ENCODE measurements at places on chromosomes 2 and 18. TPM values are rescaled to one million over a fixed set of nuclear protein-coding genes. Genes with fewer than 3 reads are reported as not detected.

GRCh38 chr2:2166881-2167280 is 164.2 kb downstream of the MYT1L start:
- DNase-seq: no peak

DNA sequence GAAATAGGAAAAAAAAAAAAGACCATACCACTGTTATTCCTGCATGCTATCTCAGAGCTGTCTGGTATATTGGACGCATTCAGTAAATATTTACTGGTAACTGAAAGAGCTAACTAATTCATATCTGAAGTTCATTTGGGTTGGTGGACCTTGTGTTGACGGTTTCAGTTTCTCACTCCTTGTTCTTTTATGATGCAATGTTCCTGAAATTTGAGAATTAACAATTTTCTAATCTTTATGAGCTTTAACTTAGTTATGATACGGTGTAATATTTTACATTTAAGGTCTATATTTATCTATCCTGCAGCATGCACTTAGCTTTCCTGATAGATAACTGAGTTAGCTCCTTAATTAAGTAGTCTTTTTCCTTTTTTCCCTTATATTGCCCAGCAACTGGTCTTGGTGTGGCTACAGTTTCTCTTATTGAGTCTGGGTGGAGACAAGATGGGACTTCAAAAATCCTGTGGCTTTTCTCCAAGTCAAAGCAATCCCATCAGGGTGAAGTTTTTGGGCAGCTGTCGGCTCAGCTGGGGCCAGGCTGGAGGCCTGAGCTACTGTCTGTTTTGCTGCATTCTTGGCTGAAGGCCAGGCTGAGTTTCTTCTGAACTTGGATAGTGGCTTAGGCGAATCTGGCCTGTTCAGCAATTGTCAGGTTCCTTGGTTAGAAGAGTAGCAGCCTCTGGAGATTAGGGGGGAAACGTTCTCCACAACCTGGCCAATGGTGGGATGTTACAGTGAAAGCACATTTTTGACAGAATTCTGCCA is 78.4 kb upstream of the MEX3C start:
- DNase-seq: no peak

DNA sequence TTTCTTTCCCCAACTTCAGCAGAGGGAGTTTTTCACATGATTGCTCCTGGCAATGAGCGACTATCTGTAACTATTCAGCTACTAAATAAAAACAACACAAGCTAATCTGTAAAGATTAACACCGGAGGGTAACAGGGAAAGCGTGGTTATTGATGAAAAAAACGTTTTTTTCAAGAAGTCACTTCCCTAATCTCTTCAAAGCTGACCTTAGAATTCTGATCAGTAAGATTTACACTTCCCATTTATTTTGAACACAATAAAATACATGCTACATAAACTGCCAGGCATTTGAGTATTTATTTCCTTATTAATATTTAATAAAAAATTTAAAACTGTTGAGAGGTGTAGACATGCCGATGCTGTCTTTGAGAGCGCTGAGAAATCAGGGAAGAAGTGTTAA is 207.4 kb upstream of the HDAC4 start:
- no peak for DNase-seq

GRCh38 chr18:79377187-79377891 is 18.4 kb upstream of the NFATC1 start:
- no peak for DNase-seq

- no peak for DNase-seq
These were observed 131.3 kb upstream of the ACAA2 start for GRCh38 chr18:49944663-49945062.

- DNase-seq: no peak
These were observed 3.1 kb upstream of the GORASP2 start for GRCh38 chr2:170925923-170926322.

GRCh38 chr2:18149660-18150246 is 271.3 kb downstream of the KCNS3 start:
- DNase-seq: peak; percentile 3

- DNase-seq: no peak
These were observed 153.9 kb downstream of the TWIST2 start for GRCh38 chr2:239001794-239002193.

DNA sequence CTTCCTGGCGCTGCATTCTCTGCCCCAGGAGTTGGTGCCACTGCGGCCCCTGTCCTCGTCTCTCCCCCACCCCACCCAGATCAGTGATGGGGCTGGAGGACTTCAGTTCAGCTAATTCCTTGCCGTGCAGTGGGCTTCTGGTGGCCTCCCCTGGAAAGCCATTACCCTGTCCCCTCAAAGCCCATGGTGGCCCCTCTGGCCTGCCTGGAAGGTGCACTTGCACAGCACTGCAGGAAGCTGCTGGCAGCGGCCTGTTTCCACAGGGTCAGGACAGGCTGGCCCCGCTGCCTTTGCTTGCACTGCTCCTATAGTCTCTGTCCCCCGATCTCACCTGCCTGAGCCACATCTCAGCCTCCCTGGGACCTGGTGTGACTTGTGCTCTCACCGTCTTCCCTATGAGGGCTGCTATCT is 105.1 kb downstream of the USP40 start:
- DNase-seq: no peak

GRCh38 chr2:39772812-39773152 is 6.3 kb downstream of the THUMPD2 start:
- no peak for DNase-seq

- DNase-seq: no peak
These were observed 32.3 kb downstream of the FEZ2 start for GRCh38 chr2:36565712-36566111.

DNA sequence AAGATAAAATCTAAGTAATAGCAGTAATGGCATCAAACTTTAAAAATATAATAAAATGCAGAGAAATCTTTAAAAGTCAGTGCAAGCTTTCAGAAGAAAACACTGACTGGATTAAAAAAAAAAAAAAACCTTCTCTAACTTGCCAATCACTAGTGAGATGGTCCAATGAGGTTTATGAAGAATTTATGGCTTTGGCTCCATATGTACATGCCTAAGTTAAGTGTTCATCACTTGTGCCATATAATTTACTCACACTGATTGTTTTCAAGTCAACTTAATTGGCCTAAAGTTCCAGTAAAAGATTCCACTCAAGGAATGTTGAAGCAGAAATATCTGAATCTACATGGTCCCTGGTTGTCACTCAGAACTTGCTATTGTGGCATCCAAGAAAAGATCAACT is 40.7 kb upstream of the RAB27B start:
- no peak for DNase-seq

- peak; percentile 50 for DNase-seq
These were observed 238.2 kb upstream of the AGAP1 start for GRCh38 chr2:235255693-235256092.

DNA sequence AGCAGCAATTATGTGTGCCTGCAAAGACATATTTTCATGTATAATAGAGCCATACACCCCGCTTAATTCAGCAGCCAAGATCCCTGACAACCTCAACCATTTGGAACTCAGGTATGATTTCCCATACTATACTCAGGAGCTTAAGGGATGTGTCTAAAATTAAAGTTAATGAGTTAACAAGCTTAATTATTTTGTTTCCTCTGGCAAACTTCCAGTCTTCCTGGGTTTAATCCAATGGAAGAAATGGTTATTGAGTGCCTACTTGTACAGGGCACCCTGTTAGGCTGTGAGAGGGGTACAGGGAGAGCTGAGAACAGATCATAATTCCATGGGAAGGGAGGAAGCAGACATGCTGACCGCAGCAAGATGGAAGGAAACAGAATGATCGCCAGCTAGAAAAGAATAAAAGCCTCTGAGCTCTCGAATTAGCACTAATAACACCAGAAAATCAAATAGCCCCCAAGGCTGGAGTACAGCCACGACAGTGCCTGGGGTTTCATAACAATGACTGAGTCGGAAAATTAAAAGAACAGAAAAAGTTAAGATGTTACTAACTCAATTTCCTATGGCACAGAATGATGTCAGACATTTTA is 20.8 kb upstream of the CEP68 start:
- no peak for DNase-seq

DNA sequence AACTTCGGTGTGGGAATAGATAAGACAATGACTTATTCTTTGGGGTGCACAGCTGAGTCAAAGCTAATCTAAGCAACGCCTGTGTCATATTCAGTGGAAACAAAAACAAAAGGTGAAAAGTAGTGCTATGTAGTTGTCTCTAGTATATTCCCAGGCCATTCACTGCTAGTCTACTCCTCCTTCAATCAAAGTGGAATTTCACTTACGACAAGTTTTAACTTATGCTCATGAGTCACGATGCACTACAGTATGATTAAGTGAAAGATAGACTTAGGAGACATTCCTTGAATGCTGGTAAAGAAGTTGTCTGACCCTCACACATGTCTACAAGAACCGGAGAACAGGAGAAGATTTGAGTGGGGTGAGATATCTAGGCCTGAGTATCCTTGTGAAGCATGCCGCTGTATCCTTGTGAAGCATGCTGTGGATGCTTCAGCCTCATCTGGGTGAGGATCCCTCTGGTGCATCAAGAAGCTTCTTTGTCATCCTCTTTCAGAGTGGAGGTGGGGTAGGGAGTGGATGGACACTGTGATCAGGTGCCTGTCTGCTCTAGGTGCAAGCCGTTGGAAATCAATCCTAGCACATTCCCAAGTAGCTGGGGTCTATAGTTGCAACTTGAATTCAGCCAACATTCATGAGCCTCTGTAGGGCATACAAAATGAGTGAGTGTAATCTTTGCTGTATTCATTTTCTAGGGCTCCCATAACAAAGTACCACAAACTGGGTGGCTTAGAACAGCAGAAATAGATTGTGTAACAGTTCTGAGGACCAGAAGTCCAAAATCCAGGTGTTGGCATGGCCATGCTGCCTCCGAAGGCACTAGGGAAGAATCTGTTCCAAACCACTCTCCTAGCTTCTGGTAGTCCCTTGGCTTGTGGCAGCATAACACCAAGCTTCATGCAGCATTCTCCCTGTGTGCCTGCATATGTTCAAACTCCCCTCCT is 173.5 kb upstream of the FN1 start:
- DNase-seq: no peak

GRCh38 chr2:49080681-49081080 is 73.6 kb downstream of the FSHR start:
- DNase-seq: no peak

DNA sequence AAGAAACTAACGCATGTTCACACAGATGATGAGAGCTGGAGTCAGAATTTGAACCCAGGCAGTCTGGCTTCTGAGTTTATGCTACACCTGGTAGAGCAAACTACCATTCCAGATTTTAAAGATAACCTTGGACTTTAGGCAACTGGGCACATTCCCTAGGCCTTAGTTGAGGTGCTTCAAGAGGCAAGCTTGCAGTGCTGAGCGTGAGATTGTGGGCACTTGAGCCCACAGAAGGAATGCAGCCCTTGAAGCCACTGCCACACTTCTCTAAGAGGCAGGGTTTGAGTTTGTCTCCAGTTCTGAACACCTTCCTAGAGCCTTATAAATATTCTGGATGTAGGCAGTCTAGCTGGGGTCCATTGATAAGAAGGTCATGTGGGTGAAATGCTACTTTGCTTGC is 216.1 kb upstream of the SLC14A2 start:
- DNase-seq: no peak

DNA sequence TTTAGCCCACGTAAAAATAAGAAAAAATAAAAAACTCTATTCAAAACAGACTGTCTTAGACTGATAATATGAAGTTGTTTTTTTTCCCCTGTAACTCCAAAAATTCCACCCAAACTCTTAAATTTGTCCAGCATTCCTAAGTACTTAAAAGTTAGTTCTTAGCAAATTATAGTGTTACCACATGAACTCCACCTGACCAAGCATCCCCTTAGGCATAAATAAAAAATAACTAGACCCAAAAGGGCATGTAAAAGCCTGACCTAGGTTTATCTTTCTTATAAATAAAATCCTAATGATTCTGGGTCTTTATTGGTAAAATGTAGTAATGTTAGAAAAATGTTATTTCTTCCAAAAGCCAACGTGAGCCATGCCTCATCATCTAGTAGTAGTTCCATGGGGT is 54.3 kb downstream of the TTC21B start:
- no peak for DNase-seq

DNA sequence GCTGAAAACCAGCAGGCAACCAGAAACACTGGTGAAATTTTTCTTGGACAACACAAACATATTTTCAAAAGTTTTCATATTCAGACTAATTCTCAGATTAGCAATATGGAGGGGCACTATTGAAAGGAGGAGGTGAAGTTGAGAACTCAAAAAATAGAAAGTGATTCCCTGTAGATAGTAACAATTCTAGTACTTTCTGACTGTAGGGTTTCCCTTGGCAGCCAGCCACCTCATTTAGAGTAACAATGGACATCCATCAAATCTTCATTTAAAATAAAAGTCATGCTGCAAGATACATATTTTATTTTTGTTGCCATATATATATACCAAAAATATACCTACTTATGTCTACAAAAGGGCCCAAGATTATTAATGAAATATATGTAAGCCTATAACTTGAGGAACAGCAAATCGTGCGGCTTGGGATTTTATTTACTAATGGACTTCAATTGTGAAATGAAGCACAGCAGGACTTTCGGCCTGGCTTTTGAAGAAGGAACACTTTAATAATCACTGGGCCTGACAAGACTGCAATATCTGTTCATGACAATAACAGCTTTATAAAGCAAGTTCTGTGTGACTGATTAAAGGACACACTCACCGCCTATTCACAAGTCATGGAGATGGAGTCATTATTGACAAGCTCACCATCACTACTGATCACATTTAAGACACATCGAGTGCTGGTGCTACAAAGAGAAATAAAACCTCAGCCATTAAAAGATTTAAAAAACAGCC is 6.8 kb upstream of the NR4A2 start:
- DNase-seq: no peak

SERPINB4 gene
- not detected for polyA plus RNA-seq

OSR1 gene
- 6.8 TPM for polyA plus RNA-seq

HOXD11 gene
- 76.0 TPM for polyA plus RNA-seq

ZNF892 gene
- polyA plus RNA-seq: 4.7 TPM

GALNT13 gene
- 2.2 TPM for polyA plus RNA-seq

TMEM169 gene
- 3.4 TPM for polyA plus RNA-seq

UGT1A10 gene
- not detected for polyA plus RNA-seq

FBXO41 gene
- 2.2 TPM for polyA plus RNA-seq

C1GALT1C1L gene
- 3.6 TPM for polyA plus RNA-seq

Measured in left renal pelvis (tissue), 4 donors.